ENCODE measurements at places on chromosomes 6 and 20. TPM values are rescaled to one million over a fixed set of nuclear protein-coding genes. Genes with fewer than 3 reads are reported as not detected.

The MYLK2 gene
- 0.71 TPM for total RNA-seq

The SEC63 gene
- total RNA-seq = 27.1 TPM

The PFDN6 gene
- 82.1 TPM for total RNA-seq

The MAK gene
- not detected for total RNA-seq

Data from LHCN-M2 (cell line).